ENCODE measurements at places on chromosomes 3 and 15.

DNA sequence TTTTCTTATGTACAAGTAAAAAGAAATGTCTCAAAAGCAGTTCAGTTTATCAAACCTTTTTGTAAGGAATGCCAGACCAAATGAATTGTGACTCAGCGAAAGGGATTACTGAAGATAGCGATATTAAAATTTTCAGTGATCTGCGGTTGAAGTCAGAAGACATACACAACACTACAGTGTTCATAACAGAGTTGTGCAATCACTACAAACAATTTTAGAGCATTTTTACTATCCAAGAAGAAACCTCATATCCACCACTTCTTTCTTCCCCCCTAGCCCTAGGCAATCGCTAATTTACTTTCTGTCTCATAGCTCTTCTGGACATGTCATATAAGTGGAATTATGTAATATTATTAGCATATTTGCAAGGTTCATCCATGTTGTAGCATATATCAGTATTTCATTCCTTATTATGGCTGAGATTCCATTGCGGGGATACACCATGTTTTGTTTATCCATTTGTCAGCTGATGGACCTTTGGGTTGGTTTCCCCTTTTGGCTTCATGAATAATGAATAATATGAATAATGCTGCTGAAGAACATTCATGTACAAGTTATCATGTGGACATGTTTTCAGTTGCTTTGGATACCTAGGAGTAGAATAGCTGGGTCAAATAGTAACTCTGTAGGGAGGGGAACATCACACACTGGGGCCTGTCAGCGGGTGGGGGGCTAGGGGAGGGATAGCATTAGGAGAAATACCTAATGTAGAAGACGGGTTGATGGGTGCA is 23.6 kb upstream of the ALPK3 start:
- no peak for DNase-seq

- DNase-seq: no peak
These were observed 31.1 kb downstream of the CYFIP1 start for GRCh38 chr15:22949074-22949547.

GRCh38 chr15:34606545-34606944 is 23.1 kb upstream of the GOLGA8B start:
- DNase-seq: no peak

- no peak for DNase-seq
These were observed 6.9 kb upstream of the IL16 start for GRCh38 chr15:81189583-81190283.

DNA sequence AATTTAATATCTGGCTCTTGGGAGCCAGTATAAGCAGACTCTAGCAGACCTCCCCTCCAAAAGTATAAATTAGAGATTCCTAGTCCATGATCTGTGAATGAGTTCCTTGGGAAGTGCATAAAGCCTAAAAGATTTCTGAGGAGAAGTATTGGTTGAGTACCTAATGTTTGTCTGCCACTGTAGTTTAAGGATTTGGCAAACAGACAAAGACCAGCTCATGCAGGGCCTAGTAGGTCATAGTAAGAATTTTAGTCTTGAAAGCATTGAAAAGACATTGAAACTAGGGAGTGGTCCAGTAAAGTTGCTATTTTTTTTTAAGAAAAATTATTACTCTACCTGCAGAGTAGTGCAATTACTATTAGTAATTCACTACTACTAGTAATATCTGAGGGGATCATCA is 67.5 kb downstream of the SPRED1 start:
- no peak for DNase-seq

DNA sequence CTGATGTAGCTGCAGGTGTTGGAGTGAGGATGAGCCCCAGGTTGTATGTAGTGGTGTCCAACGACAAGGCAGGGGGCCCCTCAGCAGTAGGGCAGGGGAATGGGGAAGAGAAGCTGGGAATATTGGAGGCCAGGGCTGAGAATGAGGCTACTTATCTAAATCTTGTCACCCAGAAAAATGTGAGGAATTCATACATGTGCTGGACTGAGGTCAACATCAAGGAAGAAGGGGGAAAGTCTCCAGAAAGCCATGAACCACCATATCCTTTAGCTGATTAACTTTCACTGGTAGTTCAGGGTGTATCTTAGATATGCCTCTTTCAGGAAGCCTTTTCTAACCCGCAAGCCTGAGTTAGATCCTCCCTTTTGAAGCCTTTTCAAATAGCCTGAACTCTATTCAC is 22.6 kb upstream of the FSTL1 start:
- DNase-seq: no peak

GRCh38 chr3:138078096-138078495 is 37.3 kb downstream of the DZIP1L start:
- DNase-seq: no peak

DNA sequence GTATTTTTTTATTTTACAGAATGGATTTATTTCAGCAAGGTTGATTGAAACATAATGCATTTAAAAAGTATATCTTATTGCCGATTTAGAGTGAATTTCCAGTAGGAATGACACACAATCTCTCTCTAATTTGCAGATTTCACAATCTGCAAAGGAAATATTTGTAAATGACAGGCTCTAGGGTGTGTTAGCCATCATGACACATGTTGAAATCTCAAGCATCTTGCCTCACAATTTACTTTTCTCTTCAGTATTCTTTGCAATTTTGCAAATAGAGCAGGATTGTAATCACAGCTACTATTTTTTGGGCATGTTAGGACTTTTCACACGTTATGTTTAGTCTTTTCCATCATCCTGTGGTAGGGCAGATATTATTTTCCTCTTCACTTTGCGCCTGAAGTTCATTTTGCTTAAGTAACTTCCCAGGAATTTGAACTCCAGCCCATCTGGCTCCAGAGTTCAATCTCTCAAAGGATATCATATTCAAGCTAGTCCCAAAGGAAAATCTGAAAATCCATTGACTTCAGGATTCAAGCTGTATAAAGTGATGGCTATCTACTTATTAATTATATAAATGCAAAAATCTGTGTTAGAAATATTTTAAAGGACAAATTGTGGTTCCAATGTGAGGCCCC is 55.4 kb downstream of the ATP13A4 start:
- no peak for DNase-seq

DNA sequence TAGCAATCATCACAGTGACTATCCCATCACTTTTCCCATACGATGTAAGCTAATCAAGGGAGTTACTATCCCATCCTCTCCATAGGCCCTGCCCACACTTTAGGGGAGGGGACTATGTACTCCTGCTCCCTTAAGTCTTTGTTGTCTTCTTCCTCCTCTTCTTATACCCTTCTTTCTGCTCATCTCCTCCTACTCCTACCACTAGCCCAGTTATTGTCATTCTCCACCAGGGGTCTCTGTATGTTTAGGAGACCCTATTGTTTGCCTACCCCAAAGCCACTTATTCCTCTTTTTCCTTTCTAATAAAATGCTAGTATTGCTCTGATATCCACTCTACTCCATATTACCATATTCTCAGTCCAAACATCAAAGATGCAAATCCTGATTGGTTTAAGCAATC is 27.8 kb downstream of the STAC start:
- DNase-seq: no peak

GRCh38 chr3:192207651-192208050 is 519.7 kb downstream of the FGF12 start:
- DNase-seq: no peak

- DNase-seq: no peak
These were observed 81.7 kb upstream of the MYZAP start for GRCh38 chr15:57509965-57510364.

GRCh38 chr3:152505926-152506325 is 237.2 kb downstream of the MBNL1 start:
- no peak for DNase-seq

- DNase-seq: no peak
These were observed 45.3 kb downstream of the ADAMTS9 start for GRCh38 chr3:64642327-64643151.

DNA sequence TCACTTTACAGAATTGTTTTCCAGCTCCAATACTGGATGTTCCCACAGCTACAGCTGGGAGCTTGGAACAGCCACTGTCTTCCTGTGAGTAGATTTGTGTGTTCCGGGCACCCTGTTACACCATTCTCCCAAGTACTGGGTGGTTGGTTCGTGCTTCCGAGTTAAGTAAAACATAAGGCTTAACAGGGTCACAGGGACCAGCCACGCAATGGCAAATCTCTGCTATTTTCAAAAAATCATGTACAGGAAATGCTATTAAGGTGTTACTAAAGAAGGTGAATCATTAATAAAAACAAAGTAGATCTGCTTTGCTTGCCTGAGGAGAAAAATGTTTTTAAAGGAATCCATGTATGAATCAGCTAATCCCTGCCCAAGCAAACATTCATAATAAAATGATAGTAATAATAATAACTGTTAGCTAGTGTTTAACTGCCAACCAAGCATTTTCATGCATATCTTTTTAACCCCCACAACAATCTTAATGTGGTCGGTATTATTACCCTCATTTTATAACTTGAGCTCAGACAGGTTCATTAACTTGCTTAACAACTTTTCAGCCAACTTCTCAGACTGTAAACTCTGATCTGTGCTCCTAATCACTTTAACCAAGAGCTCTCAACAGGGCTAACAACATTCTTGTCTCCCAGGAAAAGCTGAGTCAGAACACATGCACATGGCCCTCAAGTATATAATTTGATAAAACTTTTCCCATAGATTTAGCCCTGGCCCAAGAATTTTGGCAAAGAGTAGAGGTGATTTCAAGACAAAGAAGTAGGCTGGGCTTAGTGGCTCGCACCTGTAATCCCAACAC is 2.7 kb upstream of the C2CD4A start:
- no peak for DNase-seq

- DNase-seq: no peak
These were observed 392.0 kb downstream of the IL20RB start for GRCh38 chr3:137349557-137350348.

GRCh38 chr15:81373176-81373575 is 837 bp downstream of the TMC3 start:
- no peak for DNase-seq

DNA sequence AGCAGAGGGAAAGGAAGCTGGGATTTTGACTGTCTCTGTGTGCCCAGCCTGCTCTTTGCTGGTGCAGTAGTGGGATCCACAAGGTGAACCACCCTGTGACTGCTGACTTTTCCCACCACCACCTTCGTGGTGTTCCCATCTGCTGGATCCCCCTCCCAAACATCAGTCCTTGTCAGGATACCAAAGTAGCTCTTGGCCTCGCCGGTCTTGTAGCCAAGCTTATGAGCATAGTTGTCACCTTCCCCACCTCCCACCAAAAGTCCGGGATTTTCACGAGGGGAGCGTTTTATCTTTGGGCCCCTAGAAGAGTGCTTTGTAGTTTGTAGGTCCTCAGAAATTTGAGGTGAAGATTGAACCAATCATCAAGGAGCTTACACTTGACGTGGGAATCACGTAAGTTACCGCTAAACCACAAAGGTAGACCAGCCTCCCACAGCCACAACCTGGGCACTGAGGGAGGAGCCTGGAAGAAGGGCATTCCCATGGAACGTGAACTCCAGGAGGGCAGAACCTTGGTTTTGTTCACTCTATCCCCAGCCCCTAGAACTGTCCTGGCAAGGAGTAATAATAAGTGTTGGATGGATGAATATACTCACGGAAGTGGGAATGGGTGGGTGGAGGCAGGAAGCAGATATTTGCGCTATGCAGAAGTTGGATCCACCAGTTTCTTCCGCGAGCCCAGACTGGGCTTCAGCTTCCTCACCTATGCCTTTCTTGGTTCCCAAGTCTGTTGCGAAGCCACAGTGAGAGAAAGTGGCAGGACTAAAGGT is 814 bp upstream of the TEX264 start:
- no peak for DNase-seq

DNA sequence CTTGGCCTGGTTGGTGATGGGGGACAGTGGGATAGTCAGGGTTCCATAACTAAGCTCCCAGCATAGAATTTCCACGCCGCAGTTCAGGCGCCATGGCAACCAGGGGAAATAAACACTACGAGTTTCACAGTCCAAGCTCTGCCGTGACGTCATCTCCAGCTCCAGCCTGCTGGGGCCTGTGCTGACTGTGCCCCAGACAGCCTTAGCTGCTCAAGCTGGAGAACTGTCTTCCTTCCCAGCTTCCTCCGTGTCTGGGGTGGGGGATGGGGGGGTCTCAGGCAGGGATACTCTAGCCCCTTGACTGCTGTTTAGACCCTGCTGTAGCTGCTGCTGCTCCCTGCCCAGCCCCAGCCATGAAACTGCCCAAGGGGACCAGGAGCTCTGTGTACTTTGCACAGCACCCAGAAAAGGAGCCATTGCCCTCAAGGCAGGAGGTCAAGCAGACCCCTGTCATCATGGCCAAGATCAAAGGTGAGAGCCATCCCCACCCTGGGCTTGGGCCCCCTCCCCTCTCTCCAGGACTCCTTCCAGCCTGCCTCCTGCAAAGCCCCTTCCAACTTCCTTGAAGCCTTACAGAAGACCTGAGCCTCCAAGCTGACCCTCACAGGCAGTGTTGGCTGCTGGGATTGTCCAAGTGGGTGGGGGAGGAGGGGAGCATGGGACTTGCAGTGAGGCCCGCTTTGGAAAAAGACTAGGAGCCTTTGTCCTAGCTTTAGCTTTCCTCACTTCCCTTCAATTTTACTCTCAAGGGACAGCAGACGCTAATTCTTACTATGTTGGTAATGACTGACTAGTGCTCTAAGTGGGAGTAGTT is 11.4 kb upstream of the CSPG4 start:
- no peak for DNase-seq

GRCh38 chr3:125310623-125311081 is 64.5 kb downstream of the ZNF148 start:
- no peak for DNase-seq

- no peak for DNase-seq
These were observed 24.3 kb upstream of the CLDN1 start for GRCh38 chr3:190346541-190346940.

- no peak for DNase-seq
These were observed 1349.3 kb downstream of the OTOL1 start for GRCh38 chr3:162845918-162846317.

- no peak for DNase-seq
These were observed 1010.8 kb downstream of the FHIT start for GRCh38 chr3:60240492-60240891.

GRCh38 chr3:171842864-171843518 is at the start of gene TMEM212:
TMEM212 (plus strand) TSS chr3:171843349; CDS start chr3:171843384, 35 bp downstream.
- DNase-seq: no peak

- no peak for DNase-seq
These were observed 15.1 kb upstream of the RFTN1 start for GRCh38 chr3:16528581-16528993.

DNA sequence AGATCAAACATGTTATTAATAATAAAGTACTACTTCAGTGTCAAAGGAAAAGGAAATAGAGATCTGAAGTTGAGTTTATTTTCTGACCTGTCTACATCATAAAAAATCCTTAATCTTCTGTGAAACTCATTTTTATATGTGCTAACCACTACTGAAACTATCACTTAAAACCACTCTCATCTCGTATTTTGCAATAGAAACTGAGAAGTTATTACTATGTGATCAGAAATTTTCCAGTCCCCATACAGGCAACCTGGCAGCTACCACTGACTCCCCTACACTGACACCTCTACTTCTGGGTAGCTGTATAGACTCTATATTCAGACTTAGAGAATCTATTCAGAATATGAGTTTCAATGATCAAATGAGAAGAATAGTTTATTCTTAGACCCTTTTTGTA is 8.3 kb downstream of the HDGFL3 start:
- DNase-seq: no peak
